Activated CD4-positive, alpha-beta memory T cell treated with anti-CD3 and anti-CD28 coated beads for 36 hours (primary cell): ENCODE measurements at places on chromosomes 4 and X. TPM values are rescaled to one million over a fixed set of nuclear protein-coding genes. Genes with fewer than 3 reads are reported as not detected.

SMR3B gene
- not detected for total RNA-seq

DNA sequence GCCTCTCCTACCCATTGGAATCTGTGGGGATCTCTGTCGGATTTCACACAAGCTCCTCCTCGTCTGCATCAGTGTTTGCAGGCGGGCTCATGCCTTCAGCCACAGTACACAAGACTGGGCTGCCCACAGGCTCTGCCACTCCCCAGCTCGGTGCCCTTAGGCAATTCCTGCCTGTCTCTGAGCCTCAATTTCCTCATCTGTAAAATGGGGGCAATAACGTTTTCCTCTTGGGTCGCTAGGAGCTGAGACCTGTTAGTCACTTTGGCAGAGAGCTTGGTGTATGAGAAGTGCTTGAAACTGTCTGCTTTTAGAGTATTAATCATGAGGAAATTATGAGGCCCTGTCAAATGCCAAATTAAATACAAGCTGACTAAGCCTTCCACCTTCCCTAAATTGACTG is 27.6 kb upstream of the MSX1 start:
- no peaks in the 10 kb centered on the region for H3K4me1 ChIP-seq
- H3K27ac ChIP-seq, result no peak overlapping the region
- no peak for DNase-seq
- peaks cover 9% of the 10 kb centered on the region for H3K27me3 ChIP-seq
- H3K36me3 ChIP-seq, result no peaks in the 10 kb centered on the region
- H3K4me3 ChIP-seq, result no peak overlapping the region

DNA sequence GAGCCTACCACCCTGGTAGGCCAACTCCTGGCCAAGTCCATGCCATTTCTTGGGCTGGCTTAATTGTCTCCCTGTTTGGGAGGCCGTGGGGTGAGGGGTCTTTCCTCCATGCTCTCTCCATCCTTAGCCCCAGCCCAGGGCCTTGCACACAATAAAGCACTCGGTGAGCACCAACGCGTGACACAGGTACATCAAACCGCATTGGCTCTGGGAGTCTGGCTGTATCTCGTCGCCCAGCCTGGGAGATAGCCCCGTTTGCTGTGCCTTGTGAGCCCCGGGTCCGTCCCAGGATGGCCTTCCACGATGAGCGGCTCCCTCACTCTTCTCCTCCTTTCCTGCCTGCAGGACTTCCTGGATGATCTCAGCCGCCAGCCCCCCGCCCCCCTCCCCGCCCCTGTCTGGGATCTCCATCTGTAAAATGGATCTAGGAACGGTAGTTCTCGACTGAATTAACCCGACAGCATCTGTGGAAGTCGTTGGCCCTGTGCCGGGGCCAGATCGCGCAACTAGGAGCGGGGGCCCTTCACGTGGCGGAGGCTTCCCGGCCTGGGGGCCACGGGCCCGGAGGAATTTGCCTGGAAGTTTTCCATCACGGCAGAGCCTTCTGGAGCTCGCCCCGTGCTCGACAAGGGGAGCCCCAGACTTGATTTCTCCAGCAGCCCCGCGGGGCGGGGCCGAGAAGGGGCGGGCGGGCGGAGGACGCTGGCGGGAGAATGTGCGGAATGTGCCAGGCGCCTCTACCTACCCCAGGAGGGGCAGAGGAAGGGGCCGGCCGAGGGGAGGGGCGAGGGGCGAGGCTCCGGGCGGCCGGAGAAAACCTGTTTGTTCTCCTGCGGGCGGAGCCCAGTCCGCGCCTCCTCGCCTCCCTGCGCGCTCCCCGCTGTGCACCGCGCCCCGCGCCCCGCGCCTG is at the start of gene ZNF185:
ZNF185 (plus strand) TSS at position 846 of the 910 bp plus-strand sequence. CDS start 16,423 bp downstream, outside the sequence.
- peak; percentile 16 for DNase-seq
- peaks cover 13% of the 10 kb centered on the region for H3K27me3 ChIP-seq
- H3K4me3 ChIP-seq, result no peak within 1 kb of the TSS
- no peak within 1 kb of the TSS for H3K27ac ChIP-seq
- H3K4me1 ChIP-seq, result no peaks in the 10 kb centered on the region

DNA sequence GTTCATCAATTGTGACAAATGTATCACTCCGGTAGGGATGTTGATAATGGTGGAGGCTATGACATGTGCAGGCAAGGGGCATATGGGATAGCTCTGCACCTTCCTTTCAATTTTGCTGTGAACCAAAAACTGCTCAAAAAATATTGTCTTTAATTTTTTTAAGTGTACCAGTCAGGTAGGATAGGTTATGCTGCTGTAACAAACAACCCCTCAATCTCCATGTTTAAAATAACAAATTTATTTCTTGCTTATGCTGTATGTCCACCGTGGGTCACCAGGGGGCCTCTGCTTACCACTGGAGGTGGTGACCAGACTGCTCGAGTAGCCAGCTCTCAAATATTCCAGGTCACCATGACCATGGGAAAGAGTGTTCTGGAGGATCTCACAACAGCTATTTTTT is 23.4 kb upstream of the MSX1 start:
- H3K27me3 ChIP-seq, result peaks cover 13% of the 10 kb centered on the region
- no peak for DNase-seq
- no peak overlapping the region for H3K27ac ChIP-seq
- no peaks in the 10 kb centered on the region for H3K4me1 ChIP-seq
- H3K4me3 ChIP-seq, result no peak overlapping the region
- H3K36me3 ChIP-seq, result no peaks in the 10 kb centered on the region

GRCh38 chrX:136021903-136022302 is 36.7 kb downstream of the SLC9A6 start:
- H3K4me3 ChIP-seq, result no peak overlapping the region
- H3K36me3 ChIP-seq, result peaks cover 14% of the 10 kb centered on the region
- peak overlapping the region; percentile 42 for H3K27ac ChIP-seq
- peaks cover 10% of the 10 kb centered on the region for H3K4me1 ChIP-seq
- no peaks in the 10 kb centered on the region for H3K27me3 ChIP-seq
- no peak for DNase-seq

FAM13A gene
- 2.6 TPM for total RNA-seq

DNA sequence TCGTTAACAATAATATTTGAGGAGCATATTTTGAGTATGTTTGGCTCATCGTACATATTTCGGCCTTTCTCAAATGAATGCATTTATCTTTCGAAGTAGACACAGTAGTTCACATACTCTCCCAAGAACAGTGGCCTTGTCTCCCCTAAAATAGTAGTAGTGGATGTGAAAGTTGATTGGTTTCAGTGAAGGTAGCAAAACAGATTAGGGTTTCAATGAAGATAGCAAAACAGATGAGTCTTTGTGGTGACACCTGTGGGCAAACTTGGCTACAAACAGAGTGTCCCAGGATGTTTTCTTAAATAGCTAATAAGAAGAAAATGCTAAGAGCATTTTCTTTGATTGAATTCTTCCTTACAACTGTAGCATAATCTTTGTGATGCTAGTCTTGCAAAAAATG is 67.0 kb downstream of the USP9X start:
- H3K27ac ChIP-seq, result no peak overlapping the region
- no peak overlapping the region for H3K4me3 ChIP-seq
- H3K36me3 ChIP-seq, result peaks cover 24% of the 10 kb centered on the region
- peaks cover 2% of the 10 kb centered on the region for H3K4me1 ChIP-seq
- no peaks in the 10 kb centered on the region for H3K27me3 ChIP-seq
- DNase-seq, result no peak

USP17L25 gene
- not detected for total RNA-seq

GRCh38 chr4:40710484-40711254 is 39.1 kb upstream of the NSUN7 start:
- H3K27me3 ChIP-seq, result peaks cover 26% of the 10 kb centered on the region
- no peaks in the 10 kb centered on the region for H3K4me1 ChIP-seq
- H3K4me3 ChIP-seq, result no peak overlapping the region
- no peak for DNase-seq
- no peaks in the 10 kb centered on the region for H3K36me3 ChIP-seq

- no peak overlapping the region for H3K4me3 ChIP-seq
- no peaks in the 10 kb centered on the region for H3K27me3 ChIP-seq
- H3K27ac ChIP-seq, result no peak overlapping the region
- no peaks in the 10 kb centered on the region for H3K36me3 ChIP-seq
- DNase-seq, result no peak
Measured at GRCh38 chr4:20319825-20320612, 68.3 kb downstream of the SLIT2 start.

- no peak overlapping the region for H3K27ac ChIP-seq
- no peaks in the 10 kb centered on the region for H3K36me3 ChIP-seq
- H3K4me1 ChIP-seq, result no peaks in the 10 kb centered on the region
- no peak overlapping the region for H3K4me3 ChIP-seq
- peak; percentile 19 for DNase-seq
Measured at GRCh38 chr4:22897520-22898108, 204.9 kb downstream of the GBA3 start.

GRCh38 chrX:152989292-152989658 is 4.6 kb downstream of the PNMA5 start:
- H3K4me1 ChIP-seq, result peaks cover 10% of the 10 kb centered on the region
- peak overlapping the region; percentile 54 for H3K4me3 ChIP-seq
- peak overlapping the region; percentile 73 for H3K27ac ChIP-seq

HMX1 gene
- total RNA-seq, result not detected

SSX2B gene
- total RNA-seq, result not detected

DNA sequence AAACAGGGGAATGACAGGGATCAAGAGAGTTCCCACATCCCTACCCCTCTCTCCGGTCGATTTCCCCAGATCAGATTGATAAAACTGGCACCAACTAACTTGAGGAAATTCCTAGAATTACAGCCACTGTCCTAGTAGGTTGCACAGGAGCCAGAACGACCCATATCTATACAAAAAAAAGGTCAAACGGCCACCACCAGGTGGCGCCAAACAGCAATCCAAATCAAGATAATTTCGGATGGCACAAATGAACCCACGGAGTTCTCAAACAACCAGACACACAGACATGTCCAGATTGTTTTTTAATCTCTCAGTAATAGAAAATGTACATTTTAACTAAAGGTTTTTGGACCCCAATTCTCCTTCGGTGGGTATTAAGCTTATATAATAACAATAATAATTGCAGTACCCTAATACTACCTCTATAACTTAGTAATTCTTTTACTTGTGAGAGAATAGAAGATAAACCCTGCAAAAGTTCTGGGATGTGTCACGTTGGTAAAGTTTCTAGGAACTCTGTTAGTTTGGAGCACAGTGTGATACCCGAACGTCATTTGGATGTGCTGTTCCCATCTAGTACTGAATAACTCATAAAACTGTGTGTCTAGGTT is 212.6 kb downstream of the SPOCK3 start:
- H3K27me3 ChIP-seq, result no peaks in the 10 kb centered on the region
- no peak overlapping the region for H3K27ac ChIP-seq
- no peaks in the 10 kb centered on the region for H3K36me3 ChIP-seq
- no peaks in the 10 kb centered on the region for H3K4me1 ChIP-seq
- no peak overlapping the region for H3K4me3 ChIP-seq

- H3K27me3 ChIP-seq, result peaks cover 2% of the 10 kb centered on the region
- peaks cover 18% of the 10 kb centered on the region for H3K4me1 ChIP-seq
- H3K27ac ChIP-seq, result no peak overlapping the region
- H3K4me3 ChIP-seq, result no peak overlapping the region
- DNase-seq, result no peak
Measured at GRCh38 chr4:77194989-77195388, 38.0 kb downstream of the CCNG2 start.

CT83 gene
- not detected for total RNA-seq

DNA sequence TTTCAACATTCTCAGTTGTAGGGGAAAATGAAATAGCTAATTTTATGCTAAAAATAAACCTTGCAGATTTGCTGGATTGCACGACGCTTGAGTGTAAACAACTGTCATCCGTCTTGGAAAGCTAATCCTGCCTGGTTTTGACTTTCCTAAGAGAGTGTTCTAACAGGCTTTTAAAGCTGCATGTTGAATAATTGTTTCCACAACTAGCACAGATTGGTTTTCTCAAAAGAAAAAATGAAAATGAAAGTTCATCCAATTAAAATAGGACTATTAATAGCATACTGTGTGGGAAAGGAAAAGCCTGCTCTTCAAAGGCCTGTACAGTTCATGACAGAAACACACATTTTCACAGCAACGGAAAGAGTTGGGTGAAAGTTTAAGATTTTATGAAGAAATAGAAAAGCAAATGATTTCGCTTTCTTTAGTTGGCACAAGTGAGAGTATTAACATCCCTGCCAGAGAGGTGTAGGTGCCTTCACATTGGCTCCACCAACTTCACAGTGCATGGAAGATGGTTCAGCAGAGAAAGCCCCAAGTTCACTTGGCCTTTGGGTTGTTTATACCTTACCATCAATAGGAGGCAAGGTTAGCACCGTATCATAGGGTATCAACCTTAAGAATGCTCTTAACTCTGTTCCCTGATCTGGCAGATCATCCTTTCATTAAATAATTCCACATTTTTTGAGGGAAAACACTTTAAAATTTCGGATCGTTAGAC is 140.0 kb upstream of the GUCY1A1 start:
- H3K27ac ChIP-seq, result no peak overlapping the region
- H3K36me3 ChIP-seq, result no peaks in the 10 kb centered on the region
- peaks cover 2% of the 10 kb centered on the region for H3K4me1 ChIP-seq
- no peak for DNase-seq
- H3K4me3 ChIP-seq, result no peak overlapping the region
- H3K27me3 ChIP-seq, result no peaks in the 10 kb centered on the region

DNA sequence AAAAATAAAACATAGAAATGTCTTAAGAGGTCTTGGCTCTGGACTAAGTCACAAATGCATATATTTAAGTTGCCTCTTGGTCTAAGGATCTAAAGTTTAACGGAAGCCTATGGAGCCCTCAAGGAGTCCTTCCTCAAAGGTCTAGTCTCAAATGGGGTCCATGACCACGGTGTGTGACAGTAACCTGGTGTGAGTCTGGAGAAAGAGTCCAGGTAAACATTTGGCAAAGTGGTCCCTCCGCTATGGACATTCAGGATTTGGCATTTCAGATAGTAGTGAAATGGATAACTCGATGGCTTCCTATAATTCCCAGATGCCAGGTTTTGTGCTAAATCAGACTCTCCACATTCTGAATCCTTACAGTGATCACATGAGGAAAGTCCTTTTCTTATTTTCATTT is 44.2 kb downstream of the RHOH start:
- H3K36me3 ChIP-seq, result peaks cover 69% of the 10 kb centered on the region
- peak overlapping the region; percentile 91 for H3K27ac ChIP-seq
- peak overlapping the region; percentile 66 for H3K4me3 ChIP-seq
- H3K27me3 ChIP-seq, result no peaks in the 10 kb centered on the region
- no peak for DNase-seq

- no peaks in the 10 kb centered on the region for H3K4me1 ChIP-seq
- H3K27me3 ChIP-seq, result no peaks in the 10 kb centered on the region
- no peak overlapping the region for H3K4me3 ChIP-seq
- no peaks in the 10 kb centered on the region for H3K36me3 ChIP-seq
Measured at GRCh38 chr4:127048376-127049044, 584.2 kb upstream of the INTU start.

GRCh38 chrX:44082829-44083228 is 109.6 kb upstream of the NDP start:
- H3K27ac ChIP-seq, result no peak overlapping the region
- H3K4me3 ChIP-seq, result no peak overlapping the region
- no peak for DNase-seq

- no peak overlapping the region for H3K4me3 ChIP-seq
- H3K27me3 ChIP-seq, result no peaks in the 10 kb centered on the region
- no peak for DNase-seq
Measured at GRCh38 chrX:103201041-103201440, 13.9 kb upstream of the BEX4 start.

PDGFRA gene
- total RNA-seq, result not detected

ERCC6L gene
- 10.8 TPM for total RNA-seq
